ENCODE measurements at places on chromosomes 4 and X.

GRCh38 chrX:46913667-46914066 is 1.4 kb downstream of the JADE3 start:
- no peak for DNase-seq

GRCh38 chrX:129793604-129794191 is 13.9 kb downstream of the SASH3 start:
- DNase-seq = no peak

- no peak for DNase-seq
Observed at GRCh38 chrX:133285341-133285740, 67.2 kb upstream of the TFDP3 start.

GRCh38 chr4:184655889-184656869 is 6.6 kb downstream of the PRIMPOL start:
- no peak for DNase-seq

DNA sequence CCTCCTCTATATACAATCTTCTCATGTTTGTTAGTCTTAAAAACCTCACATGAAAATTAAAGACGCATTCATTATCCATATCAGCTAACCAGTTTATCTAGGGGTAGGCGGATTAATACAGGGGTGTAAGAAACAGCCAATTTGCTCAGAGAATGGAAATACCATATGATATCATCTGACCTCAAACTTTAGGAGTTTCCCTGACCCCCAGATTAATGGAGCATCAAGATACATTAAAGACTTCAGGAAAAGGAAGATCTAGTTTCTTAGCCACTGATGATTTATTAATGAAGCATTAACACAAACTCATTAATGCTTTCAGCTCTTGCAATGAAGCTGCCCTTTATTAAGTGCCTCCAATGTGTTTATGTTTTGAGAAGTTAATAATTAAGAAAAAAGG is 67.5 kb downstream of the CAMK2D start:
- DNase-seq = no peak

- DNase-seq = no peak
Observed at GRCh38 chr4:144572660-144573059, 73.3 kb upstream of the HHIP start.

GRCh38 chrX:45400027-45400779 is 199.5 kb upstream of the DIPK2B start:
- no peak for DNase-seq
